ENCODE measurements at places on chromosomes 2 and 18. TPM values are rescaled to one million over a fixed set of nuclear protein-coding genes. Genes with fewer than 3 reads are reported as not detected.

DNA sequence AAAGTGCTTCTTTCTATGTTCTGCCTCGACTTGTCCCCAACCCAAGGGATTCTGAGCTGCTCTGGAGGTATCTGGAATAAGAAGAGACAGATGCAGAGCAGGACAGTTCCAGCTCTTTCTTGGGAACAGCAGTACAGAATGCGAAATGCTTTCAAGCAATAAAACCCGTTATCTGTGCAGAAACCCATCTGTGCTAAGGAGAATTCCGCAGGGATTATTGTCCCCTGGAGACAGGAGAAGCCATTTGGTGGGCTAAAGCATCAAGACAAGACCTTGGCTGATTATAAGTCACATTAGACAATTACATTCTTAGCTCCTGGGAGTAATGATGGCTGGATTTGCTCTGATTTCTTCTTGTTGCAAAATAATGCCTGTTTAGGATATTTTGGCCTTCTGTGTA, 185.4 kb upstream of the GLI2 start:
- H3K27ac ChIP-seq = no peak overlapping the region
- H3K4me3 ChIP-seq = no peak overlapping the region
- DNase-seq = no peak
- no peaks in the 10 kb centered on the region for H3K36me3 ChIP-seq
- H3K4me1 ChIP-seq = peaks cover 3% of the 10 kb centered on the region
- H3K27me3 ChIP-seq = peaks cover 22% of the 10 kb centered on the region

GRCh38 chr18:7177116-7177744, 53.7 kb upstream of the LRRC30 start:
- H3K4me3 ChIP-seq = no peak overlapping the region
- peak; percentile 27 for DNase-seq
- H3K27ac ChIP-seq = no peak overlapping the region
- peaks cover 3% of the 10 kb centered on the region for H3K27me3 ChIP-seq
- H3K36me3 ChIP-seq = no peaks in the 10 kb centered on the region
- H3K4me1 ChIP-seq = no peaks in the 10 kb centered on the region

GRCh38 chr18:48670751-48671560, 132.1 kb downstream of the CTIF start:
- H3K27ac ChIP-seq = no peak overlapping the region
- H3K27me3 ChIP-seq = no peaks in the 10 kb centered on the region
- H3K4me1 ChIP-seq = no peaks in the 10 kb centered on the region
- peaks cover 1% of the 10 kb centered on the region for H3K36me3 ChIP-seq
- no peak for DNase-seq

- no peak overlapping the region for H3K4me3 ChIP-seq
- H3K36me3 ChIP-seq = no peaks in the 10 kb centered on the region
- no peak overlapping the region for H3K27ac ChIP-seq
- no peak for DNase-seq
Measured at GRCh38 chr2:203819434-203820133, 48.0 kb upstream of the CTLA4 start.

- H3K27ac ChIP-seq = no peak overlapping the region
- no peaks in the 10 kb centered on the region for H3K27me3 ChIP-seq
- H3K4me3 ChIP-seq = no peak overlapping the region
- H3K36me3 ChIP-seq = peaks cover 23% of the 10 kb centered on the region
- H3K4me1 ChIP-seq = peaks cover 34% of the 10 kb centered on the region
Measured at GRCh38 chr2:74862020-74862964, 28.4 kb downstream of the HK2 start.

DNA sequence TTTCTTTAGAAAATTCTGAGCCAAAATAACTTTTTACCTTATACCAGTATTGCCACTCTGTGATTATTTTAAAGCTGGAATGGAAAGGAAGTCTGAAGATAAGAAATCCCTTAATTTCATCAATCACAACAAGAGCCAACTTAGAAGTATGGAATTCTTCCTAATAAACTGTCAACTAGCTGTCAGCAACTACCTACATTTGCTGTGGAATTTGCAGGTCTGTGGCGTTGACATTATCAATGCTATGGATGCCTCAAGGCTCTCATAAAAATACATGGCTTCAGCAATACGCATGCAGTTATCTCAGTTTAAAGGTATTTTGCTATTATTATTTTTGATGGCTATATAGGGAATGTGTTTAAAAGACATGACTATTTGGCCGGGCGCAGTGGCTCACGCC, 108.5 kb downstream of the ABCA12 start:
- H3K27me3 ChIP-seq = no peaks in the 10 kb centered on the region
- no peak overlapping the region for H3K4me3 ChIP-seq
- no peak overlapping the region for H3K27ac ChIP-seq
- no peaks in the 10 kb centered on the region for H3K4me1 ChIP-seq
- H3K36me3 ChIP-seq = no peaks in the 10 kb centered on the region

DNA sequence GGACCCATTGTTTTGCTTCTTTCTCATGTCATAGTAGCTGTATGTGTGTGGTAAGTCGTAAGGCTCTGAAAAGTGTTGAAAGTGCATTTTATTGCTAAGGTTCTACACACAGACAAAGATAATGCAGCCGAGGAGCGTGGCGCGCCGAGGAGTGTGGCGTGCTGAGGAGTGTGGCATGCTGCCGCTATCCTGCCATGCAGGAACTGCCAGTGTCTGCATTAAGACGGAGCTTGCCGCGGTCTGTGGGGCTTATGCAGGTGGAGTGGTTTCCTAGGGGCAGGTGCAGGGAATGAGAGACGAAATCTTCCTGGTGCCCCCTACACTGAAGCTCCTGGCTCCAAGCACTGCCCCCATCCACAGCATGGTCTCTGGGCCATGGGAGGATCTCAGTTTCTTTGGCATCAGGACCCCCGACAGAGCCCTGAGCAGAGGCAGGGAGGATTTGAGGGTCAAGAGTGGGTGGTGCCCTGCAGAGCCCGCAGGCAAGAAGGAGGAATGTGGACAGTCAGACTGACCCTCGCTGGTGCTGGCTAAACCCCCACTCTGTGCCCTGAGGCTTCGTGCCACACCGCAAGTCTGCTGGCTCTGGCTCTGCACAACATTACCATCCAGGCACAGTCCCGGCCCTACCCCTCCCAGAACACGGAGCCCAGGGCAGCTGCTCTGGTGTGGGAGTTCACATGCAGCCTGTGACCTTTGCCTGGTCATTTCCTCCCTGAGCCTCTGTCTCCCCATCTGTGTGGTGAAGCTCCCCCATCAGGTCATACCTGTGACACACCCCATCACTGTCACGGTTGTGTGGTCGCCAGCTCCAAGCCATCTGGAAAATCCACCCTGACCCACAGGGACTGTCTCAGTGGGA, 3.2 kb downstream of the SNED1 start:
- H3K4me1 ChIP-seq = peaks cover 14% of the 10 kb centered on the region
- no peak overlapping the region for H3K4me3 ChIP-seq
- peaks cover 20% of the 10 kb centered on the region for H3K27me3 ChIP-seq
- H3K36me3 ChIP-seq = peaks cover 3% of the 10 kb centered on the region
- no peak for DNase-seq
- H3K27ac ChIP-seq = no peak overlapping the region

GRCh38 chr2:217475791-217476190, 527.0 kb downstream of the TNS1 start:
- peaks cover 2% of the 10 kb centered on the region for H3K27me3 ChIP-seq
- no peak overlapping the region for H3K4me3 ChIP-seq
- DNase-seq = no peak
- H3K4me1 ChIP-seq = no peaks in the 10 kb centered on the region

- H3K4me3 ChIP-seq = no peak overlapping the region
- H3K4me1 ChIP-seq = peaks cover 5% of the 10 kb centered on the region
- peaks cover 3% of the 10 kb centered on the region for H3K27me3 ChIP-seq
Measured at GRCh38 chr2:40367652-40368051, 84.2 kb downstream of the SLC8A1 start.

- no peak overlapping the region for H3K27ac ChIP-seq
- H3K36me3 ChIP-seq = no peaks in the 10 kb centered on the region
- peaks cover 12% of the 10 kb centered on the region for H3K27me3 ChIP-seq
- DNase-seq = no peak
- H3K4me3 ChIP-seq = no peak overlapping the region
Measured at GRCh38 chr2:173491418-173491817, 136.7 kb downstream of the CDCA7 start.

- DNase-seq = no peak
- peaks cover 2% of the 10 kb centered on the region for H3K27me3 ChIP-seq
- H3K4me3 ChIP-seq = no peak overlapping the region
- H3K36me3 ChIP-seq = no peaks in the 10 kb centered on the region
- no peak overlapping the region for H3K27ac ChIP-seq
Measured at GRCh38 chr18:37328946-37329719, 236.5 kb downstream of the CELF4 start.

The SIX3 gene
- not detected for total RNA-seq

The GAREM2 gene
- 1.3 TPM for total RNA-seq

The DLX1 gene
- total RNA-seq = not detected

The TUBB8B gene
- total RNA-seq = not detected

The NR4A2 gene
- total RNA-seq = 32.9 TPM

The AQP12A gene
- not detected for total RNA-seq

The NT5C1B gene
- total RNA-seq = not detected

Measured in activated naive CD4-positive, alpha-beta T cell treated with anti-CD3 and anti-CD28 coated beads for 36 hours (primary cell).